ENCODE measurements at places on chromosomes 13 and 19.

GRCh38 chr13:103351035-103351828, 285.0 kb upstream of the SLC10A2 start:
- DNase-seq, result peak; percentile 55

GRCh38 chr19:42038666-42039065, 31.3 kb downstream of the GRIK5 start:
- DNase-seq, result no peak

- DNase-seq, result no peak
Observed at GRCh38 chr13:76630629-76631230, 255.5 kb downstream of the KCTD12 start.

DNA sequence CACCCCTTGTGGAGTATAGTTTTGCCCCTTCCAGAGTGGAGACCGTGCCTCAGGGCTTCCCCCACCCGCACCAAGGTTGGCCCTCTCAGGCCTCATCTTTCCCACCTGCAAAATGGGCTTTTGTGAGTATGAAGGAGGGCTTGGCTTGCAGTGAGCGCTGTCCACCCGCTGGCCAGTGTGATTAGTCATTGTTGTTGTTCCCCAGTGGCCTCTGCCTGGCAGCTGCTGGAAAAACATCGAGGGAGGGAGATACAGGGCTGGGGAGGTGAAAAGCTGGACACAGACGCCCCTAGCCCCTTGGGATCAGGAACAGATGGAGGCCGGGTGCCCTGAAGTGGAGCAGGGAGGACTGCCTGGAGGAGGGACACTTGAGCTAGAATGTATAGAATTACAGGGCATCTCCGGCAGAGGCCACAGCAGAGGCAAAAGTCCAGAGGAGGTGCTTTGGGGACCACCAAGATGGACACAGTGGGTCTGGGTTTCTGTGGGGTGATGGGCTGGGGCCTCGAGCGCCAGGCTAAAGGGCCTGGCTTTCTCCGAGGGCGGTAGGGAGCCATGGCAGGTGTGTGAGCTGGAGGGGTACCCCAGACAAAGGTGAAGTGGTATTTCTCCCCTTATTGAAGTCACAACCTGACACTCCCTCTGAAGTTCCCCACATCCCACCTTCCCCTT, 3.9 kb upstream of the IL12RB1 start:
- DNase-seq, result no peak

- DNase-seq, result no peak
Observed at GRCh38 chr19:17490411-17490810, 20.1 kb downstream of the SLC27A1 start.

DNA sequence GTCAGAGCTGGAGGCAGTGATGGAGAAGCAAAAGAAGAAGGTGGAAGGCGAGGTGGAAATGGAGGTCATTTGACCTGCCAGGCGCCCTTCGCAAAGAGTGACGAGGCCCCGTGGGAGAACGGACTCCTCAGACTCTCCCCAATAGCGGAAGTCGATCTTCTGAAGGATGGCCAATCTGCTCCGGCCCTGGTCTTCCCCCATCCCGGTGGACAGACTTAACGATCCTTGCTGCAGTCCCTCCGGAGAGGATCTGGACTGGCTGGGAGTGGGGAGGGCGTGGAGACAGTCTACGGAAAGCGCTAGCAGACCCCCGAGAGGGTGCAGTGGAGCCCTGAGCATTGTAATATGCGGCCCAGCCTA, 11.9 kb downstream of the EPS8L1 start:
- DNase-seq, result no peak

DNA sequence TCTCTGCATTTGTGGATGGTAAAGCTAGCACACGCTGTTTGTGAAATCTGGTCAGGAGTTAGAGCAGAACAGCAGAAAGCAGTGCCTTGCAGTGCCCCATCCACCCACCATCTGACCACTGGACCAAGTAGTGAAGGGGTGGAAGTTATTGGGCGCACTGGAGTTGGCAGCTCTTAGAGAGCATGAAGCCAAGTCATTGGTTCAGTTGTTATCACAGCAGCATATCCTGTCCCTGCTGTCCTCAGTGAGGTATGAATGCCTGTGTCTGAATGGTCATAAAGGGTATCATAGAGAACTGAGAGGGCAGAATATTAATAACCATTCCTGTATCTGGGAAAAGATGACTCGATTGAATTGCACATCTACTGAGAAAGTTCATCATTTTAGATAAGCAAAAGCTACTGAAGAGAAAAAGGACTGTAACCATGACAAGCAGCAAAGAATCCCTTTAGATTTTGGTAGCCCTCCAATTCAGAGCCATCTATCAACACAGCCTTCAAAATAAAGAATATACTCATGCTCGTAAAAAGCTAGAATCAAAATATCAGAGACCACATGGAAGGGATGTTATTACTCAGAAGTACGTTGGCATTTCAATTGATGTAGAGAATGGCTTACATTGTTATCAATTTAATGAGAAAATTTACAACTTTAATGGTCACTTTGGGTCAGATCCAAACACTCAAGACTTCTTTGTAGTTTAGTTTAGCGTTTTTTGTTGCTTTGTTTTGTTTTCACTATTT, 919.0 kb downstream of the EFNB2 start:
- peak; percentile 78 for DNase-seq

DNA sequence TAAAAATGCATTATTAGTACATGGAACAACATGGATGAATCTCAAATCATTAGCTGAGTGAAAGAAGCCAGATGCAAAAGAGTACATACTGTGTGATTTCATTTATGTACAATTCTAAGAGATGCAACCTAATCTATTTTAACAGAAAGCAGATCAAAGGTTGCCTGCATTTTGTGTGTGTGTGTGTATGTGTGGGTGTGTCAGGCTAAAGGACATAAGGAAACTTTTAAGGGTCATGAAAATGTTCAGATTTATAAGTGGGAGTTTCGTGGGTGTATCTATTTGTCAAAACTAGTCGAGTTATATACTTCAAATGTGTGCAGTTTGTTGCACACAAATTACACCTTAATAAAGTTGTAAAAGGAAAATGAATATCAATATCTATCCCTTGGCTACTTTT, 17.9 kb upstream of the NEK3 start:
- DNase-seq, result no peak

DNA sequence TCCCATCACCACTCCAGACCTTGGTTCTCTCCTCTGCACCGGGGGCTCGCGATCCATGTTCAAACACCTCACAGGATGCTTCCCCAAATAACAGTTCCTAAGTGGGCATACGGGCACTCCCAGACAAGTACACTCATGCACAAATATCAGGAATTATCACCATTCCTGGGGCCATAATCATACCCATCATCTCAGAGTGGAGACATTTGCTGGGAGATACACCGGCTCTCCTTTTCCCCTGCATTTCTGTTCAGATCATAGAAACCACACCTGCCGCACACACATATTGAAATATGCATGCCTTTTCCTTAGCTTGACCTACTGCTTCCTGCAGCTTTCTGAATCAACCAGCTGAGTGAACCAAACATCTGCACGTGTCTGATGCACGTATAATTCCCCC, 33.9 kb upstream of the MBNL2 start:
- no peak for DNase-seq

DNA sequence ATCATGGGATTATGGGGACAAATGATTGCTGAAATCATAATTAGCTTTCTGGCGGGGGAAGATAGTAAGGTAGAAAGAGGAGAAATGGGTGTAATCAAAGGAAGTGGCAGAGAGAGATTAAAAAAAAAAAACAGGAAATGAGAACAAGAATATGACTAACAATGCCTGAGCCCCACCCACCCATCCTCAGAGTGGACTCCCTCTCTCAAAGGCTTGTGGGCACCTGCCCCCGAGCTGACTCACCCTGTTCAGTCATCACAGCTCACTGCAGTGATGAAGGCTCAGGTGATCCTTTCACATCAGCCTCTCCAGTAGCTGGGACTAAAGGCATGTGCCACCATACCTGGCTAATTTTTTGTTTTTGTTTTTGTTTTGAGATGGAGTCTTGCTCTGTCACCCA, 26.4 kb upstream of the TPT1 start:
- DNase-seq, result peak; percentile 47

DNA sequence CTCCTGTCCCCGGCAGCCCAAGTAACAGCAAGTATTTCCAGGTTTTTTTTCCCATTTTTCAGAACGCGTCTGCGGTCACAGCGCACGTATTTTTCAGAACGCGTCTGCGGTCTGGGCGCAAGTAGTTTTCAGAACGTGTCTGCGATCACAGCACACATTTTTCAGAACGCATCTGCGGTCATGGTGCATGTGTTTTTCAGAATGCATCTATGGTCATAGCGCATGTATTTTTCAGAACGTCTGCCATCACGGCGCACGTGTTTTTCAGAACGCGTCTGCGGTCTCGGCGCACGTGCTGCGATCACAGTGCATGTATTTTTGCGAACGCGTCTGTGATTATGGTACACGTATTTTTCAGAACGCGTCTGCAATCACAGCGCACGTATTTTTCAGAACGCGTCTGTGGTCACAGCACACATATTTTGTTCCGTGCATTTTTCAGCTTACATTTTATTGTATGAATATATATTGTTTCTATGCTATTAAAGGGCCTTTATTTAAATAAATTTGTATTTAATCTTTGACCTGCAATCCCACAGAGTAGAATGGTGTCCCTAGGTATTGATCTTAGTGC, 19.7 kb downstream of the ATP4B start:
- no peak for DNase-seq

DNA sequence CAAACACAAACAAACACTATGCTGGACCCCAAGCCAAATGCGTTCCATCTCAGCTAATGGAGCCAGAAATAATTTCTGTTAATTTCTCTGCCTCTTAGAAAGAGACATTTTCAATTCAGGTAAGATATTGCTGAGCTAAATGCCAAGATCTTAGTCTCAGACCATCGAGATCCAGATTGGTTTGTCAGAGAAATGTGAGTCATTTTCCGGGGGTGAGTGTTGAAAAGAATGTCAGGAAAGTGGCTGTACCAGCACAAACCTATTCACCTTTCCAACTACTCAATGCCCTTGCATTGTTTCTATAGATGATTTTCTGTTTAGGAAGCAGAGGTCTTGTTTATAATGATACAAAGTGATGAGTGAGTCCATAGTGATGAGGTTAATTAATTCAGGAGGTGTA, 266.8 kb upstream of the TSHZ3 start:
- no peak for DNase-seq

DNA sequence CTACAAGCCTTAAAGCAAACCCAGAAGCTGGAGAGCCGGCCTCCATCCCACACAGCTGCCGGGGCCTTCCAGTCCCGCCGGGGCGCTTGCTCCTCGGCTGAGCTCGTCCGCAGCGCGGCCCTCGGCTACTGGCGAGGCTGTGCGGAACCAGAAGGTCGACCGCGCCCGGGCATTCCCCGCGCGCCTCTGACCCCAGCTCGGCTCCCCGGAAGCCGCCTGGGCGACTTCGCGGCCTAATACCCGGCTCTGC, 863 bp downstream of the ANKRD10 start:
- DNase-seq, result no peak

- DNase-seq, result no peak
Observed at GRCh38 chr13:63086286-63086685, 1670.6 kb upstream of the PCDH20 start.

DNA sequence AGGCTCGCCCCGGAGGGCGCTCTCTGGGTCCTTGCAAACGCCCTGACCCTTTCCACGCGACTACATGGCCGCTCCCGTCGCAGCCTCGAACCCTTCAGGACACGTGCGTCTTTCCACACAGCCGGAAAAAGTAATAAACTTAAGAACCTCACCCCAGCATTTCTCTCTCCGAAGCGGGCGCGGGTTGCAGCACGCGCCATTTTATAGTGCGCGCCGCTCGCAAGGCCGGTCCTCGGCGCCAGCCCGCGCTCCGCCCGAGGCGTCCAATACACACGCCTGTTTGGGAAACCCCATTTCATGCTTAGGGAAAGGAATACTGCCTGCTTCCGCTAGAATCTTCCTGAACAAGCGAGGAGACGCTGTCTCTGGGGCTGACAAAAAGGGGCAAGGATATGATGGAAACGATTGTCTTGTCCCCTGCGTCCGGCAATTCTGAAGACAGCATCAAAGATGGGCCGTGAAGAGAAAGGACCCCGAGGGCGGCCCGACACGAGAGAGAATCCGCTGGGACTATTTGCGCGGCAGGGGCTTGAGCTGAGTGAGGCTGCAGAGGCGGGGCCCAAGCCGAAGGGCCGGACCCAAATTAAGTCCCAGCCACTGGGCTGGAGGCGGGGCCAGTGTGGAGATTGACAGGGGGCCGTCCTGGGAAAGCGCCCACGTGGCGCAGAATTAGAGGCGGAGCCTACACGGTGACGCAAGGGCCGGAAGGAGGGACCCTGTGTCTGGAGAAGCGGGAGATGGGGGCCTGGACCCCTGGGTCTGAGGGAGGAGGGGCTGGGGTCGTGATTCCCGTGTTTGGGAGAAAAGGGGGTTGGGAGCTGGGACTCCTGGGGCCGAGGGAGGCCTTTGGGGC, 14.4 kb downstream of the ACP4 start:
- DNase-seq, result peak; percentile 99

GRCh38 chr19:30373593-30373992, 1.4 kb downstream of the ZNF536 start:
- DNase-seq, result no peak

DNA sequence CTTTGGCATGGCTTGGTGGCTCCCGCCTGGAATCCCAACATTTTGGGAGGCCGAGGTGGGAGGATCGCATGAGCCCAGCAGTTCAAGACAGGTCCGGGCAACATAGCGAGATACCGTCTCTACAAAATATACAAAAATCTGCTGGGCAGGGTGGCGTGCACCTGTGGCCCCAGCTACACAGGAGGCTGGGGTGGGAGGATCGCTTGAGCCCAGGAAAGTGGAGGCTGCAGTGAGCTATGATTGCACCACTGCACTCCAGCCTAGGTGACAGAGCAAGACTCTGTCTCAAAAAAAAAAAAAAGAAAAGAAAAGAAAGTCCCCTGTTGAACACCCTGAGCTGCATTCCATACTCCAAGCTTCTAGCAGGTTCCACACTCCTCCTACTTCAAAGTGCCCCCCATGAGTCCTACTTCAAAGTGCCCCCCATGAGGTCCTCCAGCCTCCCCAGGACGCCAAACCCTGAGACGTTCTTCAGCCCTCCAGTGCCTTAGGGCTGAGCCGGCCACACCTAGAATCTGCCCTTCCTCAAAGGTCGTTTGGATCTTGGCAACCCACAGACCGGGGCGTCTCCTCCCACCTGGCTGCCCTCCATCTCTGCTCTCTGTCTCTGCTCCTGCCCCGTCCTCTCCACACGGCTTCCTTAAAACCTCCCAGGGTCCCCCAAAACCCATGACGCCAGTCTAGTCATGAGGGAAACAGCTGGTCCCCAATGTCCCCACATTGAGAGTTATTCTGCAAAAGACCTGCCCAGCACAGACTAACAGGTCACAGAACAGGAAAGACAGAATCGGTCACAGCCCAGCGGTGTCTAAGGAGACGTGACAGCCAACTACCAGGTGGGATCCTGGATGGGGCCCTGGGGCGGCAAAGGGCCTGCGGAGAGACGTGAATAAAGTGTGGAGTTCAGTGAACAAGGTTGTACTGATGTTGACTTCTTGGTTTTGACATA, 4.8 kb downstream of the TJP3 start:
- no peak for DNase-seq

DNA sequence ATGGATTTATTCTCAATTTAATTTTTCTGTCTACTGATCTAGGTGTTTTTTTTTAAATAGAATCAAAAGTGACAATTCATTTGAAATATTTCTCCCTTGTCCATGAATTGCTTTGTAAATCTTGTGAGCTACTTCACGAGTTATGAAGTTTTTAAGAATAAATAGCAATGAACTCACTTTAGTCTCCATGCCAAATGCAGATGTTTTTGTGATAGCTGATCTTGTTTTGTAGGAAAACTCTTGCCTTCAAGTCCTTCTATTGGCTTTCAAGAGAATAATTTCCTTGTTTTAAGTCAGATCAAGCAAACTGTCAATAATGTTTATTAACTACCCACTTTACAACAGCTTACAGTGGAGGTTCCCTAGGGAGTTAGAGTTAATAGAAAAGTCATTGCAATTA, 99.8 kb downstream of the ITGBL1 start:
- DNase-seq, result no peak
